Left ventricle myocardium inferior (tissue), 1 donor: ENCODE measurements at places on chromosomes 5 and 9. TPM values are rescaled to one million over a fixed set of nuclear protein-coding genes. Genes with fewer than 3 reads are reported as not detected.

The PLPP7 gene
- 120 TPM for total RNA-seq

The PRRX2 gene
- total RNA-seq: 0.85 TPM

DNA sequence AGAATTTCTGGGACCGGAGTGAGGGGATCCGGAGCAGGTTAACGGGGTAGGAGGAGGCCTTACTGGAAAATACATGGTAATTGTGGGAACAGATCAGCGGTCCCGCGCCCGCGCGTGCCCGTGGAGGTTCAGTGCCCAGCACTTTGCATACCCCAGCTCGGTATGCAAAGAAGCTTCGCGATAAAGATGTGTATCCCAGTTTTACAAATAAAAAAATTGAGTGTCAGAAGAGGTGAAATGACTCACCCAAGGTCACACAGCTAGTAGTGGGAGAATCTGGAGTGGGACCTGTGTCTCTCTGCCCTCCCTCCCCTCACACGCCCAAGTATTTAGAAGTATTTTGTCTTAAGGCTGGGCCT is 967 bp downstream of the NEURL1B start:
- no peak for DNase-seq

DNA sequence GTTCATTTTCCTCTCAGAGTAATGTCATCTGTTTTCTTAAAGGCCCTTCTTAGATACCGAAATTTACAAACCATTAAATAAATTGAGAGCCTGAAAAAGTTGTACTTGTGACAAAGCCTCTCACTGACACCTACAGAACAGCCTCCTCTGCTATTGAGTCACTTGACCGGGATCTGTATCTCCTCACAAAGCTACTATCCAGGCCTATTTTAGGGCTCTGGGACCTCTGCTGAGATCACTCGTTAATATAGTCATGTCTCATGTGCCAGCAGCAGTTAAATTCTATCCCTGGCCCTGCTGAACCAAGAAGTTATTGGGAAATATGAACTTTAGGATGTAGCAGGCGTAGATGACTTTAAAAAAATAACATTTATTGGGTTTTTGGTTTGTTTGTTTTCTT is 31.1 kb downstream of the FBXO38 start:
- DNase-seq: no peak

DNA sequence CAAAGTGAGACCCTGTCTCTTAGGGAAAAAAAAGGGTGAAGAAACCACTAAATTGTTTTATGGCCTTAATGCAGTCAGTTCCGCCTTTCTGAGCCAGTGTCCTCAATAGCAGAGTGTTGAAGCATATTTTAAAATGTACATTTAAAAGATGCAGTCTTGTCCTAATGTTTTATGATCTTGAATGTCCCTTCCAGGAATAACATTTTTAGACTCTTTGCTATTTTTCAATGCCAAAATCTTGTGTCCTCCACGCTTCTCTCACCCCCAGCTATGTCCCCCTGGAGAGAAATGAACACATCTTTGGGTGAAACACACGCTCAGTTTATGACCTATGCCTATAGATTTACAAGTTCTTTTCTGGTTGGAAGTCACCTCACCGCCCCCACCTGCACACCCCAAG is 69.8 kb downstream of the CSNK1A1 start:
- DNase-seq: no peak

The SHISAL2B gene
- total RNA-seq: not detected

- peak; percentile 41 for DNase-seq
Measured at GRCh38 chr5:4868140-4868735, 271.9 kb upstream of the ADAMTS16 start.

The DMGDH gene
- 2.4 TPM for total RNA-seq

GRCh38 chr9:124394167-124394566 is 21.1 kb downstream of the PSMB7 start:
- DNase-seq: no peak

GRCh38 chr9:132645711-132646110 is 24.1 kb downstream of the DDX31 start:
- no peak for DNase-seq

- no peak for DNase-seq
Measured at GRCh38 chr9:20023210-20023905, 234.5 kb upstream of the SLC24A2 start.

DNA sequence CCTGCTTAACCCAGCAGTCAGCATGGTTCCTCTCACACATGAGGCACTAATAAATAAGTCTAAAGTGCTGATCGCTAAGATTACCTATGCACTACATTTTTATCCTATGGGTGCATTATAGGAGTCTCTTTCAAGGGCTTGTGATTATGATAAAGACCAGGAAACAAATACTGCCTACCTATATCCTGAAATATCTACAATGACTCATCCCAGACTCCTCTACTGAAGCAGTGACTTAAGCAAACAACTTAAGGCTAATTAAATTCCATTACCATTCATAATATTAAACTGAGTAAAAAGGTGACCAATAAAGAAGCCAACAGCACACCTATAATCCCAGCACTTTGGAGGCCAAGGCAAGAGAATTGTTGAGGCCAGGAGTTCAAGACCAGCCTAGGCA is 338.4 kb downstream of the DNAH5 start:
- DNase-seq: no peak

GRCh38 chr9:7816021-7816420 is 16.4 kb upstream of the DMAC1 start:
- no peak for DNase-seq

DNA sequence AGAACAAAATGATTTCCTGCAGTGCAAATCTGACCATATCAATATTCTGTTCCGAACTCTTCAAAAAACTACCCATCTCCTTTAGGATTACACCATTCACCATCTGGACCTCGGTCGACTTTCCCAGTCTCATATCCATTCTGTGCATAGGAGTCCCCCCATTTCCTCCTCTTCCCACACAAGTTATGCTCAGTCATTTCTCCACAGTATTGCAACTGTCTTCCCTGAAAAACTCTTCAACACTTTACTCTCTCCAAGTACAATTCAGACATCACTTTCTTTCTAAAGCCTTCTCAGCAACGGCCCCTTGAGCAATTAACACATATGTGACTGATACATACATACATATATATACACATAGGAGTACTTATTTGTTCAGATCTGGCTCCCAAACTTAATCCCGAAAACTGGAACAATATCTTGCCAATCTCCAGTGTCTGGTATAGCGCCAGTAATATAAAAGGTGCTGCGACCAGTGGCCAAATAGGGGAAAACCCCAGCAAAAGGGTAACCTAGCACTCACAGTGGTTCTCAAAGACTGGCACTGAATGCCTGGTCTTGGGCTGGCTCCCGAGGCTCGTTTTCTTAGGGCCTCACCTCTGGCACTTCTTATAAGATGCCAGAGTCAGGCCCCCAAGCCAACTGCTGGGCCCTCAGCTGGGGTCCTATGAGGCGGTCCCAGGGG is 629 bp downstream of the ZBTB26 start:
- DNase-seq: no peak

The NRG2 gene
- 3.1 TPM for total RNA-seq

- no peak for DNase-seq
Measured at GRCh38 chr9:68755752-68756151, 50.7 kb downstream of the PIP5K1B start.

DNA sequence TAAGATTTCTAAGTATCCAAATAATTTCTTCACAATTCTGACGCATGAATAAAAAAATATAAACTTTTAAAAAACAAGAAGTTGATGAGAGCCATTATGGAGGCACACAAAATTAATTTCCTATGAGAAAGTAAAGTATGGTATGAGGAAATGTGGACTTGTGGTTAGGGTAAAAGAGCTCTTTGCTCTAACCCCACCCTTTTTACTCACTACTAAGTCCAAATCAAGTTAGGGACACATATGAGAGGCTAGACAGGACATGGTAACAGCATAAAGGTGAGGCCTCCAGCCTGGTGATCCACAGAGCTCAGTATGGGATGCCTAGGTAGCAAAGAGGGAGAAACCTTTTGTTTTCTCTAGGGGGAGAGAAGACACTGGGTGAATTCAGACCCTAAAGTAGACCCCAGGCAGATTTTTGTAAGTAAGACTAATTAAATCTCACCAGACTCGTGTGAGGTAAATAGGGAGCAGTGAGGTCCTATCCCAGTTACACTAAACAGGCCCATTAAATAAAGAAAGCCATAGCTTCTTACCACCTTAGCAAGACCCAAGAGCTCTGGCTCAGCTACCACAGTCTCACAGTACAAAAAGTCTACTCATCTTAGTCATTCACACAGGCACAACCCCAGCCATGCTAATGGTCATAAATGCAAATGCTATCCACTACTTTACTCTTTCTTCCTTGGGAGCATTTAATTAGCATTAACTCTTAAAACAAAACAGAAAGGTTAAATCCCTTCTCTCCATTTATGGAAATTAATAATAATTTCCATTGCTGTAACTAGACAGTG is 42.6 kb downstream of the MLLT3 start:
- no peak for DNase-seq

GRCh38 chr5:142020122-142020659 is 7.4 kb upstream of the GNPDA1 start:
- no peak for DNase-seq

The TLR4 gene
- total RNA-seq: 14.2 TPM

- no peak for DNase-seq
Measured at GRCh38 chr5:56259002-56259511, 25.9 kb upstream of the ANKRD55 start.

- DNase-seq: peak; percentile 20
Measured at GRCh38 chr5:65268525-65268924, 213.2 kb downstream of the ADAMTS6 start.

The FOXE1 gene
- not detected for total RNA-seq

The TYRP1 gene
- 74.1 TPM for total RNA-seq

GRCh38 chr5:98433673-98434072 is 339.8 kb upstream of the RGMB start:
- no peak for DNase-seq

DNA sequence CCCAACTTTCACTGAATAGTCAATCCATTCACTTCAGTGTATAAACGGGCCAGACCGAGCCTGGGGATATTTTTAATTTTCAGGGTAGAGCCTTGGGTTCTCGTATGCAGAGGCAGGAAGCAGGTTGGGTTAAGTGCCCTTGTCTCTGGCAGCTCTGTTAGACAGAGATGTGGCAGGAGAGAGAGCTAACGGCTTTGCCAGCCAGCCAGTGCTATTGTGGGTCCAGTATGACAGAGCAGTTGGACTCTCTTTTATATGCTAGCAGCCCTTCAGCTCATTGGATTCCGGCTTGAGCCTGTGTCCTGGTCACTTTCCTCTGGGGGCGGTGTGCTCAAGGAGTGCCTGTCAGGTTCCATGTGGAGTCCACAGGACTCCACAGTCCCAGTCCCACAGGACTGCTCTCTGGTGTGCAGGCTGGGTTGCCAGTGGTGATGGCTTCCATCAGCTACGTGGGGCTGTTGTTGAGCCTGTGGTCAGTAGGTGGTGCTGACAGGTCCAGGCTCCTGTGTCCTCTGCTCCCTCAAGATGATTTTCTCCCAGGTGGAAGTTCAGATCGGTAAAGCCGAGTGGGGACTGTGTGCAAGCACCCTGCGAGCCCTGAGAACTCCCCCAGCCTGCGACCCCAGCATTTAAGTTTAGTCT is 14.3 kb downstream of the CLTA start:
- DNase-seq: no peak

The ELP1 gene
- 21.4 TPM for total RNA-seq

The GGTA1 gene
- total RNA-seq: 34.1 TPM

DNA sequence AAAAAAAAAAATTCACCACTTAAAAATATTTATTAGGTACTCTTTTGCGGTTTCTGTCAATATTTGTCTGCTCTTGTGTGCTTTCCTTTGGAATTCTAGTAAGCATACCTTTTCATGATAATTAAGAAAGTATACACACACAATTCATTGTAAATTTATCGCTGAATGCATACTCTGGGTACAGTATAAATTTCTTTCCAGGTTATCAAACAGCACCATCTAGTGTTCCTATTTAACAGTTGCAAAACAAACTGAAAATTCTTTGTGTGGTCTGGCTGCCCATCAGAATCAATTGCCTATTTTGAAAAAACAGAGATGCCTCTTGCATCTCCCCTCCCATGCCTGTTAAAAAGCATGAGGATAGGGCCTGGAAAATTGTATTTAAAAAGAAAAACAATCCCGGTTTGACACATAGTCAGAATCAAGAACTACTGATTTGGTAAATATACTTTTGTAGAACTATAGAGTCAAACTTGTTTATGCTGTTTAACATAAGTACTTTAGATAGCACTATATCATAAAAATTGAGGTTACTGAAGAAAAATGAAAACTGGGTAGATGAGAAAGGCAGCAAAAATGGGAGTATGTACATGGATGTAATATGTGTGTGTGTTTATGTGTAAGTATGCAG is 16.2 kb downstream of the PGGT1B start:
- DNase-seq: no peak

DNA sequence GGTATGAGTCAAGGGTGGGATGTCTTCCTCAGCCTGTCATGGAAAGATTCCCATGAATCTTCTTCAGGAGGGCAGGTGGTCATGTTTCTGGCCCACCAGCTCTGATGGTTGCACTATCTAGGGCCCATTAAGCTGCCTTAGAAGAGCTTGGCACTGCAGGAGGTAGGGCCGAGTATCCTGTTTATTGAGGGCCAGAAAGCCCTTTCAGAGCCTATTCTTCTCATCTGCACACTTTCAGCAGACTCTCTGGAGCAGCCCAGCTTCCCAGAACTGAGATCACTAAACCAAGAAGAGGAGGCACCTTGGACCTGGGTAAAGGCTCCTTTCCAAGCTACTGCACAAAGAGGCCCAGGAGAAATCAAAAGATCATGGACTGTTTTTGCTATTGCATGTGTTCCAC is 146.5 kb downstream of the MTX3 start:
- DNase-seq: no peak

- DNase-seq: no peak
Measured at GRCh38 chr9:123049589-123050222, 16.2 kb downstream of the GPR21 start.

The FAM221B gene
- total RNA-seq: not detected

The CLIC3 gene
- total RNA-seq: 1.6 TPM

DNA sequence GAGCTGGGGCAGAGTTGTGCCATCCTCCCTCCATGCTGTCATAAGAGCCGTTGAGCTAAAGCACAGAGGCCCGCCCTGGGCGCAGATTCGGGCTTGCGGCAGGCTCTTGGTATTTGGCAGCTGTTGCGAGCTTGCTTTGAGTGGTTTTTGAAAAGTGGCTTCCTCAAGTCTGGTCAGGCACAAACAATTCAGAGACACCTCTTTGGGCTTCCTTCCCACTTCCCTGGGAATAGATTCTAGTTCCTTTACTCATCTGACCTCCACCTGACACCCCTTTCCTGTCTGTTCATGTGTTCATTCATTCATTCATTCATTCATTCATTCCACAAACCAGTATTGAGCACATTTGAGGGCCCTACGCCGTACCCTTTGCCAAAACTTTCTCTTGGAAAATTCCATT is 27.4 kb downstream of the NCS1 start:
- no peak for DNase-seq

DNA sequence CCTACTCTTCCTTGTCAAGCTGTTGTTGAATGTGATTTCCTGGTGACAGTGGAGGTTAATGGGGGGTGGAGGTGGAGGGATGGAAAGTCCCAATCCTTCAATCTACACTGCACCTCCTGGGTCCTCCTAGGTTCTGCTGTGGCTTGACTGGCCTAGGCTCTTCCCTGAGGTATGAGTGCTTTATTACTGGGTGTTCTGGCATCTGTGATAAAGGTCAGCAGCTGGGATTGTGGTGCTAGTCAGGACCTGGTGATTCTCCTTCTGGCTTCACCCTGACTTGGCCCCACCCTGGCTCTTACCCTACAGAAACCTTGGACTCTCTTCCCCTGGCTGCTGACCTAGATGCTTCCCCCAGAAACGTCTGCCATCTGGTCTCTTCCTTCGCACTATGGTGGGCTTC is 194.3 kb downstream of the ARHGEF28 start:
- DNase-seq: no peak

The IRX2 gene
- 6.2 TPM for total RNA-seq
